ENCODE measurements at places on chromosomes 13 and 19. TPM values are rescaled to one million over a fixed set of nuclear protein-coding genes. Genes with fewer than 3 reads are reported as not detected.

- H3K27me3 ChIP-seq: no peaks in the 10 kb centered on the region
- no peak for DNase-seq
- H3K4me3 ChIP-seq: no peak overlapping the region
- H3K27ac ChIP-seq: no peak overlapping the region
Measured at GRCh38 chr13:82800391-82800790, 1081.9 kb downstream of the SLITRK1 start.

- no peak overlapping the region for H3K4me3 ChIP-seq
- no peak overlapping the region for H3K27ac ChIP-seq
- no peak for DNase-seq
- peaks cover 8% of the 10 kb centered on the region for H3K36me3 ChIP-seq
- no peaks in the 10 kb centered on the region for H3K4me1 ChIP-seq
Measured at GRCh38 chr19:55223291-55224037, 5.1 kb downstream of the TMEM86B start.

GRCh38 chr19:55196803-55197202, 12.5 kb downstream of the PTPRH start:
- no peak overlapping the region for H3K27ac ChIP-seq
- peaks cover 15% of the 10 kb centered on the region for H3K27me3 ChIP-seq
- H3K36me3 ChIP-seq: no peaks in the 10 kb centered on the region

GRCh38 chr19:46356149-46357055, 9.5 kb downstream of the PPP5C start:
- no peak overlapping the region for H3K4me3 ChIP-seq
- no peak for DNase-seq
- H3K36me3 ChIP-seq: peaks cover 5% of the 10 kb centered on the region
- H3K27ac ChIP-seq: no peak overlapping the region

GRCh38 chr13:25871389-25872125, 180.3 kb downstream of the SHISA2 start:
- no peak overlapping the region for H3K4me3 ChIP-seq
- no peak overlapping the region for H3K27ac ChIP-seq
- no peak for DNase-seq
- H3K4me1 ChIP-seq: peaks cover 7% of the 10 kb centered on the region
- H3K27me3 ChIP-seq: no peaks in the 10 kb centered on the region

- no peaks in the 10 kb centered on the region for H3K27me3 ChIP-seq
- no peak for DNase-seq
- H3K36me3 ChIP-seq: no peaks in the 10 kb centered on the region
- H3K4me3 ChIP-seq: no peak overlapping the region
Measured at GRCh38 chr13:30800107-30800506, 64.8 kb downstream of the ALOX5AP start.

GRCh38 chr13:98150832-98151479, 8.1 kb downstream of the FARP1 start:
- H3K27ac ChIP-seq: no peak overlapping the region
- peaks cover 78% of the 10 kb centered on the region for H3K4me1 ChIP-seq
- no peak overlapping the region for H3K4me3 ChIP-seq
- DNase-seq: no peak
- H3K27me3 ChIP-seq: no peaks in the 10 kb centered on the region

GRCh38 chr13:59906413-59907049, 257.2 kb downstream of the DIAPH3 start:
- H3K4me3 ChIP-seq: no peak overlapping the region
- DNase-seq: no peak
- H3K27me3 ChIP-seq: no peaks in the 10 kb centered on the region
- H3K4me1 ChIP-seq: peaks cover 10% of the 10 kb centered on the region
- H3K27ac ChIP-seq: no peak overlapping the region

- H3K27me3 ChIP-seq: no peaks in the 10 kb centered on the region
- H3K36me3 ChIP-seq: no peaks in the 10 kb centered on the region
- no peak overlapping the region for H3K4me3 ChIP-seq
- H3K27ac ChIP-seq: no peak overlapping the region
- no peak for DNase-seq
Measured at GRCh38 chr13:44240611-44241145, 132.9 kb upstream of the SERP2 start.

DNA sequence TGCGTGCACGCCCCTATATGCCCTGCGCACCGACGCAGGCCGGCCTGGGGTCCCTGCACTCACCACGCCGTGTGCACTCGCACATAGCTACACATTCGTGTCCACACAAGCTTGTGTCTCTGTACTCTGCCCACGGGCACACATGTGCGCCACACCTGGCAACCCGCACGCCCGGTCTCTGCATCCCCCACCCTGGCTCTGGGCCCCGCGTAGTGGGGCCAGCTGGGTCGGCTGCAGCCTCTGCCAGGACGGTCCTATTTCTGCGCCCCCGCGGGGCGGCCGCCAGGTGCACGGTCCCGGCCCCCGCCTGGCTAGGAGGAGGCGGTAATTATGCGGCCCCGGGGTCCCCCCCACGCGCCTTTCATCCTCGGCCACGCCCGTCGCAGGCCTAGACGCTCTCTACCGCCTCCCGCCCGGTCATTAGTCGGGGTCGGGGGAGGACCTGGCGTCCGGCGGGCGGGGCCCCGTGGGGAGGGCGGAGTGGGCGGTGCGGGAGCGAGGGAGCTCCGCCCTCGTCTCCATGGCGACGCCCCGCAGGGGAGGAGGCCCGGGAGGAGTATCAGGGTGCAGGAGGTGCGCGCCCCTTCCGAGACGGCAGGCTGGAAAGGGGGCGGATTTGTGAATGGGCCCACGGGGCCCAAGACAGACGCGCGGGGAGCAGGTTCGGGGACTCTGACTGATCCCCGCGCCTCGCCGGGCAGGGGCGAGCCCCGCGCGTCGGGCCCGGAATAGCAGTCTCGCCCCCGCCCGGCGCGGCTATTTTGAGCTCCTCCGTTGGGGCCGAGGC, 2.8 kb upstream of the CIRBP start:
- peaks cover 74% of the 10 kb centered on the region for H3K4me1 ChIP-seq
- H3K36me3 ChIP-seq: peaks cover 10% of the 10 kb centered on the region
- no peaks in the 10 kb centered on the region for H3K27me3 ChIP-seq
- DNase-seq: no peak
- peak overlapping the region; percentile 96 for H3K27ac ChIP-seq

DNA sequence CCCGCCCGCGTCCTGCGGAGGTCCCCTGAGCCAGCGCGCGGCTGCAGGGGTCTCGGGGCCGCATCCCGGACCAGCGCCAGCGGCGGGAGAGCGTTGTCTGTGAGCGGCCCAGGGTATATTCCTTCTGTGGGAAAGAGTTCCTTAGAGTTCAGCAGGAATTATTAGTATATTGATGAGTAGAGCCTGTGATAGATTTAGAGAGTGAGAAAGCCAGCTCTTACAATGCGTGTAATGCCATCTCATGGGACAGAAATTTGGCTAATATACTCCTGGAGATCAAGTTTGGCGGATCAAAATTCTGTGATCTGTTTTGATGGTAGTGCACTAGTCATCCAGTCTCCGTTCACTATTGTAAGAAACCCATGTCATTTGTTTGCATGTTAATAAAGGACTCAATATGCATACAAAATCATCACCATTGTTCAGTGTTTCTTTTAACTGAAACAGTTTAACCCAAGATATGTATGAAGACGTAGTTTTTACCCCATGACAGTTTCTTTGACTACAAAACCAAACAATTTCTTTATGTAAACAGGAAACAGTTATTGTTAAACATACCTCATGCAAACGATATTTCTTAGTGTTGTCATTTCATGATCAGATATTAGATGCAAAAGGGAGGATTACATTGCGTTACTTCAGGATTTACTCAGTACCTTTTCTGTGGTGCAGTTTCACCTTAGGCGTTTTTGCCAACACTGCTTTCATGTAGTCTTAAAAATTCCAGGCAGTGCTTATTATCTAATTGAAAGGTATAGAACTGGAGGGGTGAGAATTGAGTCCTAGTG, 9.9 kb downstream of the TNFRSF19 start:
- peaks cover 9% of the 10 kb centered on the region for H3K27me3 ChIP-seq
- no peaks in the 10 kb centered on the region for H3K36me3 ChIP-seq
- no peak overlapping the region for H3K27ac ChIP-seq
- no peak for DNase-seq
- H3K4me1 ChIP-seq: peaks cover 12% of the 10 kb centered on the region
- peak overlapping the region; percentile 79 for H3K4me3 ChIP-seq

DNA sequence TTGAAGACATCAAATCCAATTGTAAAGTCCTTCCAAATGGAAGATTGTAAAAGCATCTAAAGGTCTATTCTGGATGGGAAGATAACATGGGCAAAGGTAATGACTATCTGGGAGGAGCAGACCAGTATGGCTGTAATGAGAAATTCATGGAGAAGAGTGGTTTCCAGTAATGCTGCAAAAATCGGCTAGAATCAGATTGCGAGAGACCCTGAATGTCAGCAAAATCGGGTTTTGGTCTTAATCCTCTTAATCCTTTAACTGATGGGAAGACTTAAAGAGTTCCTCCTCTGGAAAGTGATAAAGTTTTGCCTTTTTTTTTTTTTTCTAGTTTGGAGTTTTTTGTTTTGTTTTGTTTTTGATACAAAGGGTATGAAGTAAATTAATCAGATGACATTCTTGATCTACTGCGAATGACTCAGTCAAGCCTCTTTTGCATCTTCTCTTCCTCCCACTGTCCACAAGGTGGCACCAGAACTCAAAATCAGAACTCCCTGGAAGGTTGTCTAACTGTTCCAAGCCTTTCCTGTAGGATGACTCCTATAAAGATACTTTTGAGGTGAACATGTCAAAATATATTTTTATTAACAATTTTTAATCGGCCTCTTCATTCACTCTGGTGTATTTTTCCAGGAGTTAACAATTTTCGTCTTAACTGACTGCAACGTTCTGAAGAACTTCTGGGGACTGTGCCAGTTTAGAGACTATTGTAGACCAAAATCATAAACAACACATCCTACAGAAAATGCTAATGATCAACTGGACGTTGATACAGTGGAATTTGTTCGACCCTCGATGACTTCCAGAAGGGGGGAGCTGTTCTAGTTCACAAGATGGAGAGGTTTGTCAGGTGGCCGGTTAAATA, 213.3 kb upstream of the MIR17HG start:
- H3K27me3 ChIP-seq: no peaks in the 10 kb centered on the region
- no peaks in the 10 kb centered on the region for H3K36me3 ChIP-seq
- H3K4me1 ChIP-seq: peaks cover 28% of the 10 kb centered on the region
- H3K4me3 ChIP-seq: no peak overlapping the region

- no peak for DNase-seq
- H3K4me1 ChIP-seq: peaks cover 23% of the 10 kb centered on the region
- H3K4me3 ChIP-seq: no peak overlapping the region
- H3K27me3 ChIP-seq: no peaks in the 10 kb centered on the region
- H3K36me3 ChIP-seq: peaks cover 8% of the 10 kb centered on the region
Measured at GRCh38 chr19:8528500-8528899, 14.5 kb upstream of the ZNF414 start.

DNA sequence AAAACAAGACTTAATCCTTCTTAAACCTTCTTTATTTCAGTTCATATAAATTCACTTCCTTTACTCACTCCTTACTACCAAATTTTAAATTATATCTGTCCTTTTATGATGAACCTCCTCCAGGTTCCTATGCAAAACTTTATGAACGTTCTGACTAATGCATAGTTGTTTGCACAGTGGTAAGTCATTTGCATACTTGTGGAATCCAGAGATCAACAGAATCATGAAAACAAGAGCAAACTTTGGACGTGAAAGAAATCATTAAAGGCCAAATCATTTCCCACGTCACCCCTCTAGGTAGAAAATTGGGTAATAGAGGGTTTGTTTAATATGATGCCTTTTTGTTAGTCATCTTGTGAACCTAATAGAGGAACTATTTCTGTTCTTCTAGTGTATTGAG, 32.3 kb upstream of the MYCBP2 start:
- no peak overlapping the region for H3K4me3 ChIP-seq
- H3K4me1 ChIP-seq: no peaks in the 10 kb centered on the region
- H3K27ac ChIP-seq: no peak overlapping the region
- no peaks in the 10 kb centered on the region for H3K36me3 ChIP-seq
- peaks cover 7% of the 10 kb centered on the region for H3K27me3 ChIP-seq

DNA sequence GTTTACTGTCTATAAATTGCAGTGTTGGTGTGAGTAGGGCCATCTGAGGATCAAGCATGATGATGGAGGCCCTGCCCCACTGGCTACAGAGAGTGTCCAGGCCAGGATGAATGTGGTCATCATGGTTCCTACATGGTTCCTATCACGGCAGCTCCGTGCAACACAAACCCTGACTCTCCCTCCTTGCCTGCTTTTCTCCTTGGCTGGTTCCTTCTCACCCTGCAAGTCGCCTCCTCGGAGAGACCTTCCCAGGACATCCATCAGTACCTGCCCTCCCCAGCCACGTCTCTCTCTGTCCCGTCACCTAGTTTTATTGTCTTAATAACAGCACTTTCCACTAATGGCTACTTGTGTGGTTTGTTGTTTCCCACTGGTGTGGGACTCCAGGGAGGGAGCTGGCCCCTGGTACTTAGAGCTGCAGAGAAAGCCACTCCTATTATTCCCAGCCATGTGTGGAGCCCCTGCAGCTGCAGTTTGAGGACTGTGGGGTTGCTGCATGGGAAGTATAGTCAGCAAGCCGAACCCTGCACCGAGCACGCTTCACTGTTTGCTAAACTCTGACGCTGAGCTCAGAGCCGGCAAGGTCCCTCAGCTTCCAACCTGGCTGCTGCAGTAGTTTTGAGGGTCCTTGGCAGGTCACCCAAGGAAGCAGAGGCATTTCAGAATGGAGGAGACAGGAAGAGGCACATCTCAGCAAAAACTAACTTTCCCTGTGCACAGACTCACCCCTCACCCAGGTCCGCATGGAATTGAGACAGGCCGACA, 146.4 kb upstream of the VSTM2B start:
- no peak overlapping the region for H3K27ac ChIP-seq
- H3K4me1 ChIP-seq: no peaks in the 10 kb centered on the region
- DNase-seq: no peak

GRCh38 chr13:26074706-26075105, 22.9 kb upstream of the SHISA2 start:
- H3K4me3 ChIP-seq: peak overlapping the region; percentile 45
- H3K27ac ChIP-seq: peak overlapping the region; percentile 73
- no peaks in the 10 kb centered on the region for H3K27me3 ChIP-seq
- H3K4me1 ChIP-seq: peaks cover 17% of the 10 kb centered on the region
- no peaks in the 10 kb centered on the region for H3K36me3 ChIP-seq
- no peak for DNase-seq

DNA sequence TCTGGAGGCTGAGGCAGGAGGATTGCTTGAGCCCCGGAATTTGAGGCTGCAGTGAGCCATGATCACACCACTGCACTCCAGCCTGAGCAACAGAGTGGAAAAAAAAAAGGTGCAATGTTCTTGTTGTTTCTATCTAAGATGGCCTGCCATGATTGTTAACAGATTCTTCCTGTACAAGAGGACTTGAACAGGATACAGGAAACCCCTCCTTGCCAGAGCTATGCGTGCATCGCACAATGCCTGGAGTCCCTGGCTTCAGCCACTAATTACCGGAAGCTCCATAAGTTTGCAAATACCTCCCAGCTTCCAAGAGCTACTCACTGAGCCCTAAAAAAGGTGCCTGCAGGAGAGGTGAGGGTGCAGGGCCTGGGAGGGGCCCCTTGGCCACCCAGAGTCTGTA, 13.1 kb upstream of the HIF3A start:
- no peak overlapping the region for H3K4me3 ChIP-seq
- peaks cover 14% of the 10 kb centered on the region for H3K4me1 ChIP-seq
- no peak overlapping the region for H3K27ac ChIP-seq
- no peaks in the 10 kb centered on the region for H3K36me3 ChIP-seq
- no peak for DNase-seq

- H3K27ac ChIP-seq: no peak overlapping the region
- no peaks in the 10 kb centered on the region for H3K27me3 ChIP-seq
- DNase-seq: no peak
- H3K36me3 ChIP-seq: no peaks in the 10 kb centered on the region
Measured at GRCh38 chr13:37878921-37879320, 9.3 kb upstream of the TRPC4 start.

The FFAR2 gene
- not detected for total RNA-seq

The ZNF224 gene
- 20.2 TPM for total RNA-seq

The GNA15 gene
- not detected for total RNA-seq

The TPTE2 gene
- total RNA-seq: not detected

The SMIM44 gene
- total RNA-seq: not detected

The NDUFA13 gene
- total RNA-seq: 313 TPM

The ERCC2 gene
- total RNA-seq: 38.0 TPM

The ZNF773 gene
- 10.1 TPM for total RNA-seq
